Activated T-cell treated with anti-CD3 and anti-CD28 coated beads, Interleukin-2, amount 50 U/mL, for 72 hours (primary cell): ENCODE measurements at places on chromosomes 5 and 9.

- no peak for DNase-seq
These were observed 124.1 kb upstream of the ADRA1B start for GRCh38 chr5:159792180-159792579.

GRCh38 chr9:134536101-134536900, 105.3 kb upstream of the COL5A1 start:
- no peak for DNase-seq

DNA sequence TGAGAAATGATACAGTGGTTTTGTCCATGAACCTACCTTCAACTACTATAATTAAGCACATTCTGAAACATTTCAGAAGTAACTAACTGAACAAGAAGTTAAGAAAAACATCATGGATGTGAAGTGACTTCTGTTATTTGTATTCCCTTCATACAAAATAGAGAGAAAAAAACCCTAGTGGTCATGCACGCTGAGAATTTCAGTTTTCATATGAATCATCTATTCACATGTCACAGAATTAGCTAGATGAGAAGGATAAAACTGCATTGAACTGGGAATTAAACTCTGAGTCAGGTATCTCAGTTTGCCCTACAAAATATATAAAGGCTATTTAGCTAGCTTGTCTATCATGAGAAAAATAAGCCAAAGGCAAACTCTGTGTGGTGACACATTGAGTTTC, 451.8 kb upstream of the FTMT start:
- no peak for DNase-seq

GRCh38 chr5:8895599-8895998, 650.3 kb downstream of the SEMA5A start:
- no peak for DNase-seq

- no peak for DNase-seq
These were observed 6.0 kb downstream of the OLFML2A start for GRCh38 chr9:124782661-124783574.

- no peak for DNase-seq
These were observed 4.8 kb upstream of the PCSK5 start for GRCh38 chr9:75885652-75886051.

GRCh38 chr9:110133608-110134210, 74.2 kb downstream of the C9orf152 start:
- no peak for DNase-seq

DNA sequence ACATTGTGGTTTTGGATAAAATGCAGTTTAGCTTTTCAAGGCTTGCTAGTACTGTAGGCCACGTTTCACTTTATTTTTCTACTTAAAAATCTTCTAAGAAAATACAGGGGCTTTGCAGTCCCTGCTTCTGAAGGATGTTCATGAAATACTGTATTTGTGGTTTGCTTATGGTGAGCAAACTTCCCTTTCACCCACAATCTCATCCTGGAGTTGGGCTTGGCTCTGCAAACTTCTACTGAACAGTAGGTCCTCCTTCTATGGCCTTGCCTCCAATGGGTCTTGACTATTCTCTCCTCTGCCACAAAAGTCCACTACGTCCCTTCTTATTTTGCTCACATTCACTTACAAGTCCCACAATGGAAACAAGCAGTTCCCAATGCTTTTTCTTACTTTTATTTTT, 502.7 kb upstream of the KLF4 start:
- no peak for DNase-seq

DNA sequence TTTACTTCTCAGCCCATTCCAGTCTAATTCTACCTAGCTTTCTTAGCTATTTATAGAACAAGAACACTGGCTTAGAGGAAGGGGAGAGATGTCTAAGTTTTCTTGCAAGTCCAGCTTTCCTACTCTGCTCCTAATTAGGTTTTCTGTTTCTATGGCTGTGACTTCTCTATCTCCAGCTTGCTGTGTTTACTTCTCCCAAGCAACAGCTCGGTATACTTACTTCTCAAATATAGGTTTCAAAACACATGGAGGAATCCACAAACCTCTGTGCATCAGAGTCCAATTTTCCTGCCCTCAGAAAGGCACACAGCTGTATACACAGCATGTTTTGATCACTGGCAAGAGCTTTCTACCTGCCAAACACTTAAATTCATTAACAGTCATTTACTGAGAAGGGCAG, 17.4 kb upstream of the HMGCR start:
- no peak for DNase-seq

- DNase-seq: no peak
These were observed 22.4 kb upstream of the CAVIN4 start for GRCh38 chr9:100555471-100555870.

- DNase-seq: no peak
These were observed 185.1 kb downstream of the EPB41L4A start for GRCh38 chr5:112234000-112234399.
